NCI-H748 treated with DMSO at 0.1 percent for 48 hours (cell line): ENCODE measurements at places on chromosomes 3 and 15.

DNA sequence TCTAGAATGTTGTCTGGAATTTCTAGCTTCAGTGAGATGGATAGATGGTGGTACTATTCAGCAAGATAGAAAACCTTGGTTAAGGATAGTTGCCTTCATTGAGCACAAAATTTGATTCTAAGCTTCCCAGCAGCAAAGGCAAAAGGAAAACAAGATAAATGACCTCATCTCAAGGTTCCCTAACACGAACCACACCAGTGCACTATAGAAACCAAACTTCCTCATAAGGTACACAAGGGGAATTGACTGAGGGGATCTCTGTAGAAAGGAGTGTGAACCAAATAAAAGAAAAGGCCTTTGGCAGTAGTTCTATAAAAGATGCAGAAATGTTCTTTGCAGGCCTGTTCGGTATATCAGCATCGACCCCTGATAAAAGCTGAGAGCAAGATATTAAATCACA lies 288.9 kb downstream of the SHQ1 start:
- DNase-seq, result no peak

DNA sequence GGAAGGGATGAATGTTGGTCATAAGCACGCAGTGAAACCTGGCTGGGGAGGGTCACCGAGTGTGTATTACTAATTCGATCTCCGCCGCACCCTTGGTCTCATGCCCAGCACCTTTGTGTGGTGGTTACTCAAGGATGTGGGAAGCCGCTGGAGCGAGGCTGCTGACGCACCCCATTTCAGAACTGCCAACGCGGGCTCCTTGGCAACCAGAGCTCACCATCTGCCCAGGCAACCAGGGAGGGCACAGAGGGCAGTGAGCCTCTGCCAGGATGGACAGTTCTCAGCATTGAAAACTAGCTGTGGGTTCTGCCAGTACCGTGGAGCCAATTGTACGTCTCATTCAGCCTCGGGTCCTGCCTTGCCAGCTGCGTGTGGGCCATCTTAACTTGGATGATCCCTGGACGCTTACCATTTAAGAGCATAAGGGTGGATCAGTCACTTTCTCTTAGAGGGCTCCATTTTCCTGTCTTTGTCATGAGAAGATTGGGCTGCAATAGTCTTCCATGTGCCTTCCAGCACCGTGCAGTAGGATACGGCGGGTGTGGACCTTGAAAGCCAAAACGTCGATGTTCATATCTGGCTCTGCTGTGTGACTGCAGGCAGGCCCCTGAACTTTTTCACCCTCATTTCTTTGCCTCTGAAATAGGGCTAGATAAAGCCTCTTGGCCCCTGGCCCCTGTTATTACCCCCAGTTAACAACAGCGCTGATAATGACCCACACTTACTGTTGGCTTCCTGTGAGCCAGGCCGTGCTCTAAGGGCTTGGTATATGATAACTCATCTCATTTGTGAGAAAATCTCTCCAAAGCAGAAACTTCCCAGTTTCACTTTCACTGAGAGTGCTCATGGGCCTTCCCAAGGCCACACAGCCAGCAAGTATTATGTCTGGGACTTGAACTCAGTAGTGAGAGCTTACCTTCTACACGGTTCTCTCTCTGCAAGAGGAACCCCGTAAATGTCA lies 238.8 kb downstream of the OPA1 start:
- DNase-seq, result no peak

- peak; percentile 28 for DNase-seq
Observed at GRCh38 chr3:141486746-141487520, at the start of gene RASA2. TSS of gene RASA2 (plus strand) at chr3:141487027. CDS start at chr3:141487084, 57 bp downstream.

- DNase-seq, result no peak
Observed at GRCh38 chr3:89679686-89680085, 572.3 kb downstream of the EPHA3 start.

GRCh38 chr15:56537881-56538280 lies 72.9 kb upstream of the MNS1 start:
- no peak for DNase-seq

DNA sequence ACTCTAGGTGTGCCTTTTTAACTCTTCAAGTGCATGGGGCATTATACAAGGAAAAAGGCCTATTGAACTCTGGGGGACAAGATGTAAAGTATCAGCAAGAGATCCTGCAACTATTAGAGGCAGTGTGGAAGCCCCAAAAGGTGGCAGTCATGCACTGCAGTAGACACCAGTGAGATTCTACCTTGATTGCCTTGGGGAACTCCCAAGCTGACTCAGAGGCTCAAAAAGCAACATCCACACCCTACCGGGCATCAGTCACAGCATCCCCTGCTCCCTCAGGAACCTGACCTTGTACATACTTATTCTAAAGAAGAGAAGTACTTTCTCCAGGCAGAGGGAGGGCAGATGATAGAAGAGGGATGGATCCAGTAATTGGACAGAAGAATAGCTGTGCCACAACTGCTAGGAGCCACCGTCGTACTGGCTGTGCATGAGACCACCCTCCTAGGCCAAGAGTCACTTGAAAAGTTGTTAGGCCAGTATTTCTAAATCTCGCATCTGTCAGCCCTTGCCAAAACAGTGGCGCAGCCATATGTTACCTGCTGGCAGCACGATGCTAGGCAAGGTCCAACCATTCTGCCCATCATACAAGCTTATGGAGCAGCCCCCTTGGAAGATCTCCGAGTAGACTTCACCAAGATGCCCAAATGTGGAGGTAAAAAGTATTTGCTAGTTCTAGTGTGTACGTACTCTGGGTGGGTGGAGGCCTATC lies 523.1 kb upstream of the FRG2C start:
- no peak for DNase-seq

- no peak for DNase-seq
Observed at GRCh38 chr3:74443102-74443501, 171.4 kb downstream of the CNTN3 start.

- no peak for DNase-seq
Observed at GRCh38 chr15:78726870-78727551, 84.3 kb downstream of the ADAMTS7 start.

- DNase-seq, result no peak
Observed at GRCh38 chr3:185195652-185196051, 42.8 kb upstream of the C3orf70 start.

DNA sequence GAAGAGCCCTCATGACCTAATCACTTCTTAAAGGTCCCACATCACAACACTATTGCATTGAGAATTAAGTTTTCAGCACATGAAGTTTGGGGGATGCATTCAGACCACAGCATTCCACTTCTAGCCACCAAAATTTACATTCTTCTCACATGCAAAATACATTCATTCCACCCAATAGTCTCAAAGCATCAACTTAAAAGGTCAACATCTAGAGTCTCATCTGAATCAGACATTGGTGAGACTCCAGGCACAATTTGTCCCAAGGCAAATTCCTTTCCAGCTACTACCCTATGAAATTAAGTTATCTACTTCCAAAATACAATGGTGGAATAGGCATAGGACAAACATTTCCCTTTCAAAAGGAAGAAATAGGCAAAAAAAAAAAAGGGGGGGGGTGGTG lies 64.9 kb downstream of the PLSCR2 start:
- no peak for DNase-seq

- no peak for DNase-seq
Observed at GRCh38 chr3:146218880-146219866, 31.7 kb downstream of the PLSCR4 start.

DNA sequence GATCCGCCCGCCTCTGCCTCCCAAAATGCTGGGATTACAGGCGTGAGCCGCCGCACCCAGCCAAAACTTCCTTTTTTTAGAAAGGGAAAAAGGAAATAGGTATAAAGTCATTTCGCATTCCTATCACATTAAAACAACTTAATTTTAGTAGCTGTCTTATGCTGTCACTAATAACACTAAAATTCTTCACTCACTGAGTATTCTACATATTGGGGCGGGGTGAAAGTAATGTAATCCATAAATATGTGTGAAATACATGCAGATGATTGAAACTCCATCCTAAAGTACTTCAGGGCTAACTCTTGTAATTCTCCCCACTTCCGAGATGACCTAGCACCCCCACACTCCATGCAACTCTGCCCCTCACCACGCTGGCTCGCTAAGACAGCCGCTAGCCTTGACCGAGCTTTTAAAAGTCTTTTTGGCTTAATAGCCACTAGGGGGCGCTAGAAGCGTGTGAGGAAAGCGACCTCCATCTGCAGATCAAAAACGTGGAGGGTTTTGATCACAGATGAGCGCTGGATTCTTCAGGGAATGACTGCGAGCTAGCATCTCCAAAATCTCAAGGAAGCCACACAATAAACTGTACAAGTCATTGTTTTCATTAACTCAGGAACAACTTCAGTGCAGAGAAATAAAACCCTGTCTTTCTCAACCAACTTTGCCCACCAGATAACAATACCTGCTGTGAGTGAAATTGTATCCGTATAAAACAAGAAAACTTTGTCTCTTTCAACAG lies 129.3 kb upstream of the IGF1R start:
- peak; percentile 50 for DNase-seq

DNA sequence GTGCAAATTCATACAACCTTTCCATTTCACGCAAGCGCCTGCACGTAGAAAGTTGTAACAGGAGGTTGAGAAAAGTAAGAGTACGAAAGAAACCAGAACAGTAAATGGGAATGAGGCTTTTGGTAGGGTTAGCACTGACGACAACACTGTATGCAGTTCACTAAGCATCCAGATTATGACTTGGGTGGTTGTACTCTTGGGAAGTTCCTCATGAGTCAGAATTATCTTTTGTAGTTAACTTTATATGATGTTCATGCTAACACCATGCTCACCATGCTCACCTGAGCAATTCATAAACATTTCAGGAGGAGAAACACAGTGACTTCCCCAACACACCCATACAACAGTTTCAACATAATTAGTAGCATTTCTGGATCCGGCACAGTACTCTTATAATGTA lies 3.0 kb upstream of the LPP start:
- DNase-seq, result no peak

DNA sequence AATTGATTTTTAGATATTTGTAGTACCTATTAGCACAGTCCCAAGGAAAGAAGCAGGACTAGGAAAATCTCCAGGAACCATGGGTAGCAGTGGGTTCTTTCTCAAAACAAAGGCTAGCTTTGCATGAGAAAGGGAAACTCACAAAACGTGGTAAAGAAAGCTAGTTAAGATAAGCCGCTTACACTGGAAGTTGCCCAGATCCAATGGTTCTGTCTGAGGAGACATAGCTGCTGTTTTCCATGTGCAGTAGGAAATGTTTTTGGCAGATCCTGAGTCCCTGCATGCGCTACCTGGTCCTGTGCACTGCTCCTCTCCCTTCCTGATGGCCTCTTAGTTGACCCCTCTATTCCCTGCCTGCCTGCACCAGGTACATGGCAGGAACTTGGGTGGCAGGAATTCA lies 60.4 kb downstream of the TFG start:
- no peak for DNase-seq

- no peak for DNase-seq
Observed at GRCh38 chr3:138197058-138197457, 10.0 kb downstream of the ARMC8 start.

GRCh38 chr3:183309276-183309675 lies 56.2 kb downstream of the B3GNT5 start:
- DNase-seq, result no peak

- no peak for DNase-seq
Observed at GRCh38 chr15:75508840-75509532, 57.5 kb upstream of the SIN3A start.

GRCh38 chr3:127456471-127457093 lies 134.0 kb downstream of the TPRA1 start:
- no peak for DNase-seq

- peak; percentile 8 for DNase-seq
Observed at GRCh38 chr15:87348746-87349145, 907.8 kb downstream of the NTRK3 start.

- DNase-seq, result no peak
Observed at GRCh38 chr15:86857701-86858100, 778.0 kb downstream of the AGBL1 start.

DNA sequence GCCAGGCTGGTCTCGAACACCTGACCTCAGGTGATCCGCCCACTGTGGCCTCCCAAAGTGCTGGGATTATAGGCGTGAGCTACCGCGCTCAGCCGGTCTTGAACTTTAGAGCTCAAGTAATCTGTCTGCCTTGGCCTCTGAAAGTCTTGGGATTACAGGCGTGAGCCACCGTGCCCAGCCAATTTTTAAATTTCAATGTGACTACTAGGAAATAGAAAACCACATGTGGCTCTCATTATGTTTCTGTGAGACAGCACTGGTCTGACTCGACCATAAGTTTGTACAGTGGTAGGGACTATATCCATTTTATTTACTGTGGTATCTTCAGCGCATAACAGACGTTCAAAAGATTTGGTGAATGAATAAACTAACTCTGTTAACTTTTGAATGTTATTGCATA lies 9.1 kb downstream of the ZFAND6 start:
- no peak for DNase-seq

DNA sequence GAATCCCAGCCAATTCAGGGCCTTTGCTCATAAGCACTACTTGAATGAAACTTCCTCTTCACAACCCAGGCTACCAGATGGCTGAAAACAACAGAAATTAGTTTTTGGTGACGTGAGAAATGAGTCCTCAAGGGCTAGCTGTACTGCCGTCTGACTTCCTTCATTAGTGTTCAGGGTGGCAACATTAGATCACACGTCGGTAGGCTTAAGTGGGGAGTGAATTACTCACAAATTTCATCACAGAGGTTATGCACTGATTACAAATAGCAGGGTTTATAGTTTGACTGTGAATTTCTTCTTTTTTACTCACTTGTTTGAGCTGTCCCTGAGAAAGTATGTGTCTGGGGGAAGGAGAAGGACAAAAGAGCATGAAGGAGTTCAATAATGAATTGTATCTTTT lies 397.2 kb downstream of the GAP43 start:
- no peak for DNase-seq

DNA sequence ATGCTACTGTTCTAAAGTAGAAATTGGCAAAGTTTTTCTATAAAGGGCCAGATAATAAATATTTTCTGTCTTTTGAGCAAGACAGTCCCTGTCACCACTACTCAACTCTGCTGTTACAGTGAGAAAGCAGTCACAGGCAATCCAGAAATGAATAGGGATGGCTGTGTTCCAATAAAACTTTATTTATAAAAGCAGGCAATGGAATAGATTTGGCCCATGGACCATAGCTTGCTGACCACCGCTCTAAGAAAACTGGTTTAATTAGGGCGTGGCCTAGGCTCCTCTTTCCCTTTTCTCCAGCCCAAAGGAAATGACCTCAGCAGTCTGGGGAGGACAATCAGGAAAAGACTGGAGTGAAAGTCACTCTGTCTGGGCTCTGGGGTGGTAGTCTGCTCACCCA lies 183.8 kb downstream of the MEGF11 start:
- DNase-seq, result no peak

DNA sequence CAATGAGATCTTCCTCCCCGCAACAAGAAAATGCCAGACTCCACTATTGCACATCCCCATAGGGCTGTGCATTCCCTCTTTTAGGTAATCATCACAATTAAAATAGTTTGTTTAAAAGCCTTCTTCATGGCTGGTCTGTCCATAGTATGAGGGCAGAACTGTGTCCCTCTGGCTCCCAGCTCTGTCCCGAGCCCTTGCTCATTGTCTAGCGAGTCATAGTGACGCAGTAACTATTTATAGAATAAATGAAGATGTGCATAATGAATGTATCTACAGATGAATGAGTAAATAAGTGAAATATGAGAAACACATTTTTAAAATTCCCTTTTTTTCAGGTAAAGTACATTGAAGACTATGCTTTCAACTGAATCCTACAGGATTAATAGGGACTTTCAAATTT lies 128.4 kb upstream of the TMC3 start:
- no peak for DNase-seq

GRCh38 chr15:49137861-49138260 lies 17.5 kb downstream of the COPS2 start:
- DNase-seq, result no peak

GRCh38 chr15:70580958-70581357 lies 182.4 kb downstream of the UACA start:
- no peak for DNase-seq
